Progenitor cell of endocrine pancreas (in vitro differentiated cells): ENCODE measurements at places on chromosomes 5 and 9. TPM values are rescaled to one million over a fixed set of nuclear protein-coding genes. Genes with fewer than 3 reads are reported as not detected.

NR2F1 gene
- 34.8 and 35.4 TPM in 2 replicates for total RNA-seq

AIF1L gene
- 71.1 and 72.5 TPM in 2 replicates for total RNA-seq

SHOC1 gene
- not detected in 2 replicates for total RNA-seq

ITK gene
- not detected in 2 replicates for total RNA-seq

GZMA gene
- total RNA-seq = not detected in 2 replicates

FBLL1 gene
- total RNA-seq = 3.1 and 4.5 TPM in 2 replicates

SPEF2 gene
- total RNA-seq = 15.6 and 16.0 TPM in 2 replicates

CDC20B gene
- total RNA-seq = not detected in 2 replicates

CNTFR gene
- 2.3 and 2.7 TPM in 2 replicates for total RNA-seq

IRGM gene
- not detected in 2 replicates for total RNA-seq

CTXN3 gene
- total RNA-seq = not detected in 2 replicates

MYOZ3 gene
- total RNA-seq = 2.9 and 3.1 TPM in 2 replicates

FRRS1L gene
- 4.9 and 6.1 TPM in 2 replicates for total RNA-seq

- DNase-seq = no peak
Observed at GRCh38 chr5:179796877-179797608, 3.3 kb downstream of the LTC4S start.

GRCh38 chr5:168637793-168638192 lies 58.6 kb upstream of the PANK3 start:
- no peak for DNase-seq

DNA sequence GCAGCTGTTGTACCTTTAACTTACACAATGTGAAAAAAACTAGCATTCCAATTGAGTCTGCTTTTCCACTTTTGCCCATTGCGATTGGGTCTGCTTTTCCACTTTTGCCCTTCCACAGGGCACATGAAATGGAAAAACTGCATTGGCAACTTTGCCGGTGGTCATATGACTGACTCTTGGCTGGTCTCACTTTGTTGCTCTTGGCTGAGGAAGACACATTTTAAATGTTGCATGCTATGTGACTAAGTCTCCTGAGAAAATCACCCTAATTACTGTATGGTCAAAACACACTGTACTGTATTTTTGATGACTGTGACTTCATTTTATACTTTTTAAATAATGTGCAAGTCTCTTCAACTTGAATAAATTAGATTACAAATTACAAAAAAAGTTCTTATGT lies 1.6 kb upstream of the OXCT1 start:
- no peak for DNase-seq

DNA sequence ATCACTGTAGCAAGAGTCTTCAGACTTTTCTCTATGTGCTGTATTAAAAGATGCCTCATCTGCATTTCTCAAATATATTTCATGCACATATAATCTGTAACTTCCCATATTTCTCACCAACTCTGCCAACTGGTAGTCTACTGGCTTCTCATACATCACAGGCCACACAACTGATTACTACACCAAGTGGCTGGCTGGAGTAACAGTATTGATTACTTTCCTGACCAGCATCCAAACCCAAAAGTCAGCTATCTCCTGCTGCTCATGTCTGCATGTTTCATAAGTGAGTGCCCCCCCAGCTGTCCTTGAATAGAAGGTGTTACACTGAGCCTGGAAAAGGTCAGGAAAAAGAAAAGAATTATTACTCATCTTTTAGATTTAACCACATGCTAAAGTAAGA lies 17.4 kb downstream of the ERCC8 start:
- no peak for DNase-seq

DNA sequence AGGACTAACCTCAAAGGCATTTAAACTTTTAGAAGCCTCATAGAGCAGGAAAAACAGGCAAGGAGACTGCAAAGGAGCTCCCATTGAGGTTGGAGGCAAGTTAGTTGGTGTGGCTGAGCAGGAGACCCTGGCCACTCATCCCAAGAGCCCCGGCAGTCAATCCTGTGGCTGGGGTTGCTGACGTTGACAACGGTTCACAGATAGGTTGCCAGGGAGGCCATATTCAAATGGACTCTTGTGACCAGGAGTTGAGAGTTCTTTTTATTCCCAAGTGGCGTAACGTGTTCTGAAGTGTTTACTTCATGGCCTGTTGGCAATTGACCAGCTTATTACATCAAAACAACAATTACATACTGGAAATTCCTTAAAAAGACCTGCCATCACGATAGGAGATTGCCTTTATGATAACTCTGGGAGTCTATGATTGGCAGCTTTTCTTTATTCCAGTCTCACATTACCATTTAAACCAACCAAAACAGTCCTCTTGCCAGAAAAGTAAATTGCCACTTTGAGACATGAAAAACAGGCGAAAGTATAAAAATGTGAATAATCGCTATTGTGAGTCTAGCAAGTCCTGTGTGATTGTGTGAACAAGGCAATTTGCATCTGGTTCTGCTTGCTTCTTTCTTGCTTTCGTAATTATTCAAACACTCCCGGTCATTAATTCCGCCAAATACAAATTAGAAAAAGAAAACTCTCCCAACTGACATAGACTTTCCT lies 394.9 kb downstream of the MED10 start:
- no peak for DNase-seq

DNA sequence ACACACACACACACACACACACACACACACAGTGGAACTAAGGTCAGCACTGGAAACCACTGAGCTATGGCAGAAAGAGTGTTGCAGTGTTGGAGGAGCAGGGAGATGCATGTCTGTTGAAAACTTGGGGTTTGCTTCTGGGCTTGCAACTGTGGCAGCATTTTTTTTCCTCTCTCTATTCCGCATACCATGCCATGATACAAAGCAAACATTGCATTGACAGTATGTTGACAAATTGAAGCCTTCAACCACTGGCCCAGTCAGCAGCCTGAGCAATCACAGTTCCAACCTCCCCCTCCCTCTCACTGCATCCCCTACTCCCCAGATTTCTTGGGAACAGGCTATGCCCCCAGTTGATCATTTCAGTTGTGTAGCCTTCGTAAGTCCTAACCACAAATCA lies 478.1 kb upstream of the WWC1 start:
- no peak for DNase-seq

GRCh38 chr5:6745706-6746222 lies 32.5 kb downstream of the TENT4A start:
- no peak for DNase-seq

GRCh38 chr5:159218595-159219023 lies 9.3 kb upstream of the RNF145 start:
- no peak for DNase-seq

DNA sequence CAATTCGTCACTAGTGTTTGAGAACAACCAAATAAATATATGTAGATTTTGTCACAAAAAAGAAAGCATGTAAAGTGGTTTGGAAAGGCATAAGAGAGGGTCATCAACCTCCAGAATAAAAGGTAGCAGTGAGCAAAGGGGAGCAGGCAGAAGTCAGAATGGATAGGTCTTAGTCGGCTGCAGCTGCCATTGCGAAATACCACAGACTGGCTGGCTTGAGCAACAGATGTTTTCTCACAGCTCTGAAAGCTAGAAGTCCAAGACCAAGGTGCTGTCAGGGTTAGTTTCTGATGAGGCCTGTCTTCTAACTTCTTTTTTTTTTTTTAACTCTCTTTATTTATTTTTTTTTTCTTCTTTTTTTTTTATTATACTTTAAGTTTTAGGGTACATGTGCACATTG lies 208.1 kb upstream of the PIK3R1 start:
- no peak for DNase-seq

- no peak for DNase-seq
Observed at GRCh38 chr5:129426071-129426470, 34.0 kb upstream of the ADAMTS19 start.

DNA sequence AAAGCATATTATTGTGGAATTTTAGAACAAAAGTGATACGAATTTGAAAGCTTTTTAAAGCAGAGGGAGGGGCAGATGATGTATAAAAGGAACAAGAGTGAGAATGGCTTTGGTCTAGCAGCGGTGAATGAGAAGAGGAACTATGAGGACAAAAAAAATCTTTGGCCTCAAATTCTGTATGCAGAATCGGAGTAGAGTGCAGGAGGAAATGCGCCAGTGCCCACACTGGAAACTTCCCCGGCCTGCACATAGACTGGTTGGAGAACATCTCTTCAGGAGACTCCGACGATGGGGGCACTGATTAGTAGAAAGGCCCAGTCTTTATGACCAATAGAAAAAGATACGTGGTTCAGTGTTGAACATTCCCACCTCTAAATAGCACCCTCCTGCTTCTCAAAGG lies 51.3 kb downstream of the SLC46A2 start:
- no peak for DNase-seq

- DNase-seq = no peak
Observed at GRCh38 chr9:84759300-84759750, 89.8 kb downstream of the NTRK2 start.

DNA sequence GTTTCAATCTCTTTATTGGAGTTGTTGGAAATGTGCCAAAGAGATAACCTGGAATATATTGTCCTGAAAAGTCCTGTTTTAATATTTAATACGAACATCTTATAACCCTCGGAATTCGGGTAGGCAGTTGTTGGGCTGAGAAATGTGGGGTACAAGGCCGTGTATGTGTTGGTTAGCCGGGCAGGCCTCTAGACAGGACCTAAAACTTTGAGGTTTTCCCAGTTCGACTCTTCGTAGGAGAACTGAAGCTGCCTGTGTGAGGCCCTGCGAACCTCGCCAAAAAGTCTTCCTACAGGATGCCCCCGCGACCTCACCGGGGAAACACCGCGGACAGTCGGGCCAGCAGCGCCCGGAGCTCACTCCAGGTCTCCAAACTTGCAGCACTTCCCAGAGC lies 583 bp upstream of the TJP2 start:
- no peak for DNase-seq

- no peak for DNase-seq
Observed at GRCh38 chr5:160237571-160238093, 8.3 kb downstream of the FABP6 start.

DNA sequence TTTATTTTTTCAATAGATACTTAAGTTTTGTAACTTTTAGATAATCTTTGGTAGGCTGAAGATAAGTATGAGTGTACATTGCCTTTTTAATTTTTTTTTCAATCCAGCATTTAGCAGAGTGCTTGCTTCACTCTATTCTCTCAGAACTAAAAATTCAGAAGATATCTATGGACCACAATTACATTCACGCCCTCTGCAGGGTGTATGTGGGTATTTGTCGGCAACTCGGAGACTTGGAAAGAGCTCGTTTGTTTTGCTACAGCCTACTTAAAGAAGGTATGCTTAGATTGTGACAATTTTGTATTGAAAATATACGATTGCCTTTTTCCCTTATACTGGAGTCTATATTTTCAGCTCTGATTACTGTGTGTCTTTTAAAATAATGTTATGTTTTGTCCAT lies 43.8 kb downstream of the ICE1 start:
- DNase-seq = no peak

GRCh38 chr5:147673266-147673665 lies 109.3 kb downstream of the JAKMIP2 start:
- DNase-seq = no peak

DNA sequence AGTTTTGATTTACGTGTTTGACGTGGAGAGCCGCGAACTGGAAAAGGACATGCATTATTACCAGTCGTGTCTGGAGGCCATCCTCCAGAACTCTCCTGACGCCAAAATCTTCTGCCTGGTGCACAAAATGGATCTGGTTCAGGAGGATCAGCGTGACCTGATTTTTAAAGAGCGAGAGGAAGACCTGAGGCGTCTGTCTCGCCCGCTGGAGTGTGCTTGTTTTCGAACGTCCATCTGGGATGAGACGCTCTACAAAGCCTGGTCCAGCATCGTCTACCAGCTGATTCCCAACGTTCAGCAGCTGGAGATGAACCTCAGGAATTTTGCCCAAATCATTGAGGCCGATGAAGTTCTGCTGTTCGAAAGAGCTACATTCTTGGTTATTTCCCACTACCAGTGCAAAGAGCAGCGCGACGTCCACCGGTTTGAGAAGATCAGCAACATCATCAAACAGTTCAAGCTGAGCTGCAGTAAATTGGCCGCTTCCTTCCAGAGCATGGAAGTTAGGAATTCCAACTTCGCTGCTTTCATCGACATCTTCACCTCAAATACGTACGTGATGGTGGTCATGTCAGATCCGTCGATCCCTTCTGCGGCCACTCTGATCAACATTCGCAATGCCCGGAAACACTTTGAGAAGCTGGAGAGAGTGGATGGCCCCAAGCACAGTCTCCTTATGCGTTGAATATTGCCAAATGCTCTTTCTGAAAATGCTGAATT lies 850 bp downstream of the RRAGA start:
- DNase-seq = no peak

DNA sequence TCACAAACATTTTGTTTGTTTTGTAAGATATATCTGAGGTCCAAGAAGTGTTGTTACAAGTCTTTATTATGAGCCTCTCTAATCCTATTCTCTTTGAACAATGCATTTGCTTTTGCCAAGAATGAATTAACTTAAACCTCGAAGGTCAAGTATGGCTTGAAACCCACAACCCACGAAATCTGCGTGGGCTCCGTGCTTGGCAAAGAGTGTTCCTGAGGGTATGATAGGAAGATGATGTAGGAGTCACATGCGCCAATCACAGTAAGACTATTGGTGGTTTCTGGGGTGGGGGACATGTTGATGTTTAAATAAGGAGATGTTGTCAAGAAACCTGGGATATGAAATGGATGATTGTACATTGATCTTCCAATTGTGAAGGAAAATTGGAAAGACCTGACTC lies 330.8 kb upstream of the RFX3 start:
- DNase-seq = no peak
